ENCODE measurements at places on chromosomes 12 and 14. TPM values are rescaled to one million over a fixed set of nuclear protein-coding genes. Genes with fewer than 3 reads are reported as not detected.

Gene STYK1
- not detected for total RNA-seq

DNA sequence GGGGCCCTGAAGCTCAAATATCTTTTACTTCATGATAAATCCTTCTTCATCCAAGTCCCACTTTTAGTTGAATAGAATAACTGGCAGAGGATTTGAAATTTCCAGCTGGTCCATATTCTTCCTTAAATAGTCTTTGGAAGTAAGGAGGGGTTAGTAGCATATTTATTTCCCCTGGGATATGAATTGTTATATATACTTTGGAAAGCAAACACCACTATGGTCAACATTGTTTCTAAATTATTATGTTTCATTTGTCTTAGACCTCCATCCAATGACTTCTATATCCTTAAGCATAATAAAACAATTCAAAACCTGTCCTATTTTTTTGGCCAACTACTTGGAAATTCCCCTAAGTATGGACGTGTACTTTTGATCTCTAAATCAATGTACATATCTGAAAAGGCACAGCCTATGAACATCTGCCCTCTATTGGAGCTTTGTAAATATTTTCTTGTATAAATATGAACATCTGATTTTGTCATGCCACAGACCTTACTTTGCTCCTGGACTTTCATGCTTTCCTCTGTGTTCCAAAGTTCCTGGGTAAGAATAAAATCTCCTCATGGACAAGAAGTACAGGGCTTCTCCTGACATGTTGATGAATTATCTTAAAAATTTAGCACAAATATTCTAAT is 1212.0 kb downstream of the GALC start:
- no peak for DNase-seq

- DNase-seq, result no peak
Measured at GRCh38 chr12:98572010-98572409, 21.5 kb upstream of the SLC25A3 start.

DNA sequence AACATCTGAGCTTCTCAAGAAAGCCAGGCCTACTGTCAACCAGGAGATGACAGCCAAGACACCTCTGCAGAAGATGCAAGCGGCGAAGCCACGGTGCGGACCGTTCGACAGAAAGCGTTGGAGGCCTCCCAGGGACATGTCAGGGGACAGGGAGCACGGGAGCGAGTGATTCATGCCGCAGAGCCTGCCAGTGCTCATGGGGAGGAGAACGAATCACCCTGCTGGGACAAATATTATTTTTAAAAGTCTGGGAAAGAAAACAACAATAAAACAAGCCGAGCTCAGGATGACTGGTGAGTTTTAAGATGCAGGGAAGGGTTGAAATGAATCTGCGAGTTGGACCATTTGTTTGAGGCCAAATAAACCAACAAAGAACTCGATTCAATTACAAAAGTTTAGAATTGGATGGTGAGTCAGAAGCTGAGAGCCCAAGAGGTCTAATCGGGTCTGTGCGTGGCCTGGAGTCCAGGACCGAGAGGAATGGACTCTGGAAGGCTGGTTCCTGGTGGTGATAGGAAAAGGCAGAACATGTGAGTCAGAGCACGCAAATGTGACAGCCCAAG is 91.0 kb downstream of the RBM19 start:
- no peak for DNase-seq

Gene CCDC175
- not detected for total RNA-seq

- DNase-seq, result no peak
Measured at GRCh38 chr12:43480591-43480990, 71.4 kb downstream of the ADAMTS20 start.

GRCh38 chr12:116406529-116406928 is 129.0 kb upstream of the MED13L start:
- DNase-seq, result peak; percentile 47

DNA sequence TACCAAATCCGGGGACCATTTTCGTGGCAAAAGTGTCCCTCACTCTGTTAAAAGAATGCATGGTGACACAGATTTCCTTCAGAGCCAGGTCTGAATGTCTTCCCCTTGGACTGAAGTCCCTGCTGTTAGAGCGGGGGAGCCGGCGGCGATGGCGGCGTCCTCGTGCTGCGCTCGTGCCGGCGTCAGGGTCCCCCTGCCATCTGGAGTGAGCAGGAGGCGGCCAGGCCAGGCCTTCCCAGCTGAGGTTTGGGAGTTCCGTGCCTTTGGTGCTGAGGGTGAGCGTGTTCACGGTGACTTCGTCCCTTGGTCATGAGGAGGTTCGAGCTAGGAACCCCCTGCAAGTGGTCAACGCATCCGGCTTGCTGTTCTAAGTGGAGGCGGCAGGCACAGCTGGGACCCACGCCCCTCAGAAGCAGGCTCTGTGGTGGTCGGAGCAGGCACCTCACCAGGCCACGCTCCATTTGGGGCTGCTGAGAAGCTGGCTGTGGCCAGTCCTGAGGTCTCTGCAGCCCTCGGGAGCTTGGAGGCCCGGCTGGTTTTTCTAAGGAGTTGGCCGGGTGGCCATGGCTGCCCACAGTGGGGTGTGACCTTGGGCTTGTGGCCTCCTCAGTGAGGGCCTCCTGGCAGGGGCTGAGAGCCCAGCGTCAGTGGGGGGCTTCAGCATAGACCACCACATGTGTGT is 9.5 kb downstream of the ZFYVE21 start:
- no peak for DNase-seq
